ENCODE measurements at places on chromosomes 4 and X.

- DNase-seq: no peak
Measured at GRCh38 chrX:43809463-43809862, 72.8 kb downstream of the MAOB start.

DNA sequence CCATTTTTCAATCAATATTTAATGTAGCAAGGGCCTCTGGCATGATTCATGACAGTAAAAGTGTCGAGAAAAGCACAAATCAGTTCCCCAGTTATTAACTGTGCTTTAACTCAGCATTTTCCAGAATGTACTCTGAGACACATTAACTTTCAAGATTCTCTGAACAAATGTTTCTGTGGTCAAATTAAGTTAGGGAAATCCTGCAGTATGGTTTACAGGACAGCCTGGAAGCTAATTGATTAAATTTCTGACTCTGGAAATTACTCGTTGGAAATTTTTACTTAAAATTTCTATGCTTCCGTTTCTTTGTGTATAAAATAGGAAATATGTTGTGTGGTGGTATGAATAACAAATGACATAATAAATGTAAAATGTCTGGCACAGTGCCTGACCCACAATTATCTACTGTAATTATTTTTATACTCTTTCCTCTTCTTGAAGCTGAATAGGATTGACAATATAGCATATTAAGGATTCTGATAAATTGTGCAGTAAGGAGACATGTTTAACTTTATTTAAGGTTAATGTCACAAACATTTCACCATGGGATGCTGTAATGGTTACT is 33.7 kb downstream of the STK32B start:
- DNase-seq: peak; percentile 1

DNA sequence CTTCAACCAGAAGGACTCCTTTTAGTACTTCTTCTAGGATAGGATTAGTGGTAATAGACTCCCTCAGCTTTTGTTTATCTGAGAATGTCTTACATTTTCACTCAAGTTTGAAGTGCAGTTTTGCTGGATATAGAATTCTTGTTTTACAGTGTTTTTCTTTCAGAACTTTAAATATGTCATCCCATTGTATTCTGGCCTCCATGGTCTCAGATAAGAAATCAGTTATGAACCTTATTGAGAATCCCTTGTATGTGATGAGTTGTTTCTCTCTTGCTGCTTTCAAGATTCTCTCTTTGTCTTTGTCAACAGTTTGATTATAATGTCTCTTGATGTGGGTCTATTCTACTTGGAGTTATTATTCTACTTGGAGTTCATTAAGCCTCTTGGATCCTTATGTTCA is 116.1 kb upstream of the CITED1 start:
- no peak for DNase-seq

- no peak for DNase-seq
Measured at GRCh38 chrX:131477498-131477897, 66.4 kb upstream of the OR13H1 start.

DNA sequence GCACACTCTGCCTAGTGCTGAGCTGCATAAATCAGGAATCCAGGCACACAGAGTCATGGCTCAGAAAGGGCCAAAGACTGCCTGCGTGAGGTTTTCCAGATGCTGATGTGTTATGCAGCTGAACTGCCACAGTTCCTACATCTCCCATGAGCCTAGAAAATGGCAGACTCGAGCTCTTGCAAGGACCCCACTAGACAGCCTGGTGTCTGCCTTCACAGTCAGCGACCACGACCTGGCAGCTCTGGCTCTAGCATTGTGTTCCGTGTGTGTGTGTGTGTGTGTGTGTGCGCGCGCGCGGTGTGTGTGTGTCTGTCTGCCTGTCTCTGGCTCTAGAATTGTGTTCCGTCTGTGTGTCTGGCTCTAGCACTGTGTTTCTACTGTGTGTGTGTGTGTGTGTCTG is 203.6 kb upstream of the AGTR2 start:
- no peak for DNase-seq

DNA sequence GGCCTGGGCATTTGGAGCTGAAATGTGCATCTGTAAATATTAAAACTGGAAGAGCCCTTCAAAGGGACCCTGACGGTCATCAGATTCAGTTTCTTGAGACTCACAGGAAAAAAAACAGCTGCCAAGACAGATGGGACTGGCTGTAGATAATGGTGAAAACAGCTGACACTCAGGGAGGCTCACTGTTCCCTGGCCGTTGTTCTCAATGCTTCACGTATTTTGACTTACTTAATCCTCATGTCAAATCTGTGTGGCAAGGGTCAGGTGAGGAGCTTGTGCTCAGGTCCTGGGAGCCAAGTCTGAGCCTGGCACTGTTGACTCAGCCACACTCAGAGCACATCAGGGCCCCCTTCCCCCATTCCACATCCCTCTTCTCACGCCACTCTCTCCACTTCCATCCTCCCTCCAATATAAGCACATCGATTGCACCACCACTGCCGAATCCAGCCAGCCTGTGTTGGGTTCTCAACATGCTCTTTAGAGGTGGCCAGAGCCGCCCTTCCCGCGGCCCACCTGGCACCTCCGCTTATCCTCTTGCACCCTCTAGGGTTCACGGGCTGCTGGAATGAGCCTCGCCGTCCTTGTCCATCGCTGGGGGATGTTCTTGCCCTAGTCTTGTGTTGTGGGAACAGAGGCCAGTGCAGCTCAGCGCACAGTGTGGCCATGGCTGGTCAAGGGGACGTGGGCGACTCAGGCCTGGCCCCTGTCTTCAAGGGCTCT is 40.1 kb downstream of the EVC start:
- peak; percentile 81 for DNase-seq

DNA sequence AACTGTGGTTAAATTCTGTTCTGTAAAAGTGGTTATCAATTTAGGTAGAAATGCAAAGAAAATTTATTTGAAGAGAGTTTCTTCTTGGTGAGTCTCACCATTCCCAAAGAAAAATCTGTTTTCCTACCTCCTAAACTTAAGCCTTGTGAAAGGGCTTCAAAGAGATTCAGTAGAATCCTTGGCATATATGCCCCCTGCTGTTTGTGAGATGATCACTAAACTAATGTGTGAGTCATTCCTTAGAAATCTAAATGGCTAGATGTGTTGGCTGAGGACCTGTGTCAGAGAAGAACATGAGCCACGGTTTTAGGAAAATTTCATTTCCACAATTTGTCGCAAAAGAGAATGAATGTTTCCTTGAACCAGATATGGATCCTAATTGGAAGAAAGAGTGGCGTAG is 260.9 kb downstream of the SLC7A11 start:
- peak; percentile 77 for DNase-seq

DNA sequence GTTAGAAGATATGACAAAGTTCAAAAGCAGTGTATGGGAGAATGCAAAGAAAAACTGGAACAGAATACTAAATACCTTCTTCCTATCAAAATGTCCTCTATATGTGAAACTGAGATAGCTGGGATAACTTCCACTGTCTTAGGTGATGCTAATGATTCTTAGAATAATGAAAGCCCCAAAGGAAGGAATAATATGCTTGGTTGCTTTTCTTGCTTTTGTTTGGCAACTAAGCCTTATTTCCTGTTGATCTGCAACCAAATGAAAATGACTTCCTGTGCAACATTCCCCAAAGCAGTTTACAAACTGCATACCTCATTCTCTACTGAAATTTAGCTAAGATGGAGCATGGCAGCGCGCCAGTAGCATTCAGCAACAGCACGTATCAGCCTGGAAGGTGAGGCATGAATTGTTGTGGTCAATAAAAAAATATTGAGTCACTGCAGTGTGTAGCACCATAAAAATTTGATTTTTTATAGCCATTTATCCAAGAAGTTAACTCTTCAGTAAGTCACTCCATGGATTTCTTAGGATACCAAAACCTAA is 18.7 kb downstream of the NDNF start:
- peak; percentile 64 for DNase-seq

DNA sequence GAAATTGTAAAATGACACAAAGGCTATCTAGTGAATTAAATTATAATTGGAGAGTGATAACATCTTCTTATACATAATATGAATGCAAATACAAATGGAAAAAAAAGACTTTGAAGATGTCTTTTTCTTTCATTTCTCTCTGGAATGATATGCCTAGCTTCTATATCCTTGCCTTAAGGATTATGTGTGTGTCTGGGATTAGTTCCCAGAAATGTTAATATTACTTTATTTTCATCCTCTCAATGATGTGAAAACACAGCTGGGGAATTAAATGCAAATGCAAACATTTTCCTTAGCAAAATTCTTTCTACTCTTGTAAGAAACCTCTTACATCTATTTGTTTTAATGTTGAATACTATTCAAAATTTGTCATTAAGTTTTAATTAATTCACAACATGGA is 441.9 kb downstream of the FSTL5 start:
- no peak for DNase-seq

- no peak for DNase-seq
Measured at GRCh38 chr4:35697210-35697736, 547.0 kb downstream of the ARAP2 start.

- DNase-seq: no peak
Measured at GRCh38 chrX:115266300-115266699, 23.2 kb upstream of the LUZP4 start.

DNA sequence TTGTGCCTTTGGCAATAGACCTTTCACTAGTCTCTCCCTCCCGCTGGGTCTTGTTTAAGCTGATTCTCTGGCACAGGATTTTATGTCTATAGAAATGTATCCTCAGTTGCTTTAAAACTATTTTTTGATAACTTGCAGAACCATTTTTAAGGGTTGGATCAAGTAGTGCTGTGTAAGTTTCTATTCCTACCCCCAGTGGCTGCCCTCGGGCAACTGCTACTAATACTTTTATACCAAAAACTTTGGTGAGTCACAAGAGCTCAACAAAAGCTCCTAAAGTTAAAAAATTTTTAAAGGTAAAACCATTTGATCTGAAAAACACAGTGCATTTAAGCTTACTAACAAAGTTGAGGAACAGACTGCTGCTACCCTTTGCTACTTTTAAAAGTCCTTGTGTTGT is 1460.6 kb upstream of the PCDH7 start:
- peak; percentile 10 for DNase-seq

DNA sequence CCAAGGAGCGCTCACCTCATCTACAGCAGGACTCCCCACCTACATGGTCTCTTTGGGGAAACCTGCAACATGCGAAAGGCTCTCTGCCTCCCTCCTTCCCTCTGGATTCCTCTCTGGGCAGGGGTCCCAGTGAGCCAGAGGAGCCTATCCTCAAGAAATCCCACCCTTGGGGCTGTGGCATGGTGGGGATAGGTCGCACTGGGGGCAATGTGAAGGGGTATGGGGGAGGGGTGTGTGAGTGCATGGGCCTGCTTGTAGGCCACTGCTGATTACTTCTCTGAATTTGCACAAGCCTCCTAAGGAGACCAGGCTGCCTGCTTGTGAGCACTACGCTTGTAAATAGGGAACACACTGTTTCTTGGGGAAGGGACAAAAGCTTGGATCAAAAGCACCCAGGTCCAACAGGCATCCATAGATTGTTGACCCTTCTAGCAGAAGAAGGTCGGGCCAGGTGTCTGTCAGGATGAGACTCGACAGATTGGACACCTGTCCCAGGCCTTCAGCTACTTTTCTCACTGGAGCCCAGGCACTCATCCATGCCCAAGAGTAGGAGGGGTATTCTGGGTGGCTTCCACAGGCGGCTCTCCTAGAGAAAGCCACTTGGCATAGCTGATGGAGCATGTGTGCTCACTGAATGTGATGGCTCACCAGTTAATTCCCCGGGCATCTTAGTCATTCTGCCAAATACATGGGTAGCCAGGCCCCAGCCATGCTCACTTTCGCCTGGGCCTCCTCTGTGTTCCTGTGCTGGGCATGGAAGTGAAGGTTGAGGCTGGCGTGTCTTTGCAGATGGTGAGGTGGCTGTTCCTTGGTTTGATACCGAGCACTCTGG is 75.0 kb downstream of the NBDY start:
- DNase-seq: no peak

DNA sequence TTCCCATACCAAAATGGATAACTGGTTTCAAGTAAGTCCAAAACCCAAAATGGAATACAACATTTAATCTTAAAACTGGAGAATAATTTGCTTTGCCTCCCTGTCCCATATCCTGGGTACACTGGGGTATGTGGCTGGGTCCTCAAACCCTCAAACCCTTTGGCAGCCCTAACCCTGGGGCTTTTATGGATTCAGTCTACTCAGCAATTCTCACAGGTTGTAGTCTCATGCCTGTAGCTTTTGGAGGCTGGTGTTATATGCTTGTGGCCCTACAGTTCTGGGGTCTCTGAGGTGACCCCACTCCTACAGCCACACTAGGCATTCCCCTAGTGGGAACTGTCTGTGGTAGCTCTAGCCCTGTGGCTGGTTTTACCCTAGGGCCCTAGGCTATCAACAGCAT is 110.5 kb upstream of the NRK start:
- no peak for DNase-seq

DNA sequence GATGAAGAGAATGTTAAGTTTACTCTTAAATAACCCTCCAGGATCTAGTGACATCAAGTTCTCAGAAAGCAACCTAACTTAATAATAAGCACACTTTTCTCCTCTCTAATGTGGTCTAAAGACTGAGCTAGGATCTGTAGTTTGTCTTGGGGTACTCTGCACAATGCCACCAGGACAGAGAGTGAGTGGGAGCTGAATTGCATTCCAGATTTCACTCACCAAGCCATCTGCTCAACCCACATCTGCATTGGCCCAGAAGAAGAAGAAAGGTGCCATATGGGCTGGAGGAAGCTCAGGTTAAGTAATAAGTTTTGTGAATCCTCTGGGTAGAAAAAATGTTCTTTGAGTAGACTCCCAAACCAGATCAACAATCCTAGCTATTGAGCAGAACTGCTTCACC is 384.6 kb downstream of the PPP3CA start:
- DNase-seq: no peak

GRCh38 chr4:169153481-169154087 is 117.2 kb downstream of the SH3RF1 start:
- no peak for DNase-seq

All from ELR (cell line).